ENCODE measurements at places on chromosomes 6 and 20. TPM values are rescaled to one million over a fixed set of nuclear protein-coding genes. Genes with fewer than 3 reads are reported as not detected.

COQ3 gene
- 8.5 TPM for total RNA-seq

NMBR gene
- not detected for total RNA-seq

CSNK2B gene
- total RNA-seq = 292 TPM

FOXF2 gene
- not detected for total RNA-seq

CLVS2 gene
- total RNA-seq = under 0.01 TPM

NEU1 gene
- 43.9 TPM for total RNA-seq

CST5 gene
- total RNA-seq = not detected

KIAA1586 gene
- 15.2 TPM for total RNA-seq

GSTA2 gene
- total RNA-seq = not detected

GTPBP2 gene
- total RNA-seq = 45.5 TPM

ADNP gene
- total RNA-seq = 25.5 TPM

DNA sequence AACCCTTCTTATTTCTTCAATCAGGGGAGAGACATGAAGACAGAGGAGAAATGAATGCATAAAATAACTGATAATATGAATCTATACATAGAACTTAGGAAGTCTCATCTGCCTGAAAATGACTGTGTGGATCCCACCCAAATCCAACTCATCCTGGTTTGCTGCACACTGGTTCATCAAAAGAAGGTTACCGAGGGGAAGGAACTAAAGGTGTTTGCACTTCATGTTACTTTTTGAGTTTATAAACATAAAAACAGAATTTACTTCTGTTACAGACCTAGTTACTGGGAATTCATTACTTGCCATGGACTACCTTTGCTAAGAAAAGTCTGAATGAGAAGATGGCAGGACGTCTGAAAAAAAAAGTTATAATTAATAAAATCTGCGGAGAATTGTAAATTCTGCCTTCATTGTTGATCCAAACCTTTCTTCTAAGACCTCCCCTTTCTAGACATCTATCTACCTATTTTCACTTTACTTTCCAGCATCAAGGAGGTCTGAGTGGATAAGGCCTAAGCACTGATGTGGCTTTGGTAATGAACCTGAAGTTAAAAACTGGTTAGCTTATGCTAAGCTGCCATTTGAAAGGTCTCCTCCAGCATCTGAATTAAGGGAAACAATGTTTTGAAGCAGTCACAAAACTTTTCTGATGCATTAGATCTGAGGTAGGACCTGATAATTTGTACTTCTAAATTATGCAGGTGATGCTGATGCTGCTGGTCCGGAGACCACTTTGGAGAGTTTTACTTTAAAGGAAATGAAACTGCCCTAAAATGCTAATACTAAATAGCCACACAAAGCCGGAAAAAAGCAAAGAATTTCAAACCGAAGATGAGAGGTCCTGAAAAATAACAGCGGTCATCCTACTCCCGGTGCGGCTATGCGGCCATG is 84.0 kb downstream of the HFE start:
- no peak for DNase-seq

DNA sequence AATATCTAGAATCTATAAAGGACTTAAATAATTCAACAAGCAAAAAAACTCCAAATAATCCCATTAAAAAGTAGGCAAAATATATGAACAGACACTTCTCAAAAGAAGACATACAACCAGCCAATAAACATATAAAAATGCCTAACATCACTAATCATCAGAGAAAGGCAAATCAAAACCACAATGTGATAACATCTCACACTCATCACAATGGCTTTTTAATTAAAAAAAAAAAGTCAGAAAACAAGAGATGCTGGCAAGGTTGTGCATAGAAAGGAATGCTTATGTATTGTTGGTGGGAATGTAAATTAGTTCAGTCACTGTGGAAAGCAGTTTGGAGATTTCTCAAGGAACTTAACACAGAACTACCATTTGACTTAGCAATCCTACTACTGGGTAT is 979.6 kb upstream of the MAP3K7 start:
- DNase-seq = no peak

GRCh38 chr20:57440678-57441509 is 49.7 kb downstream of the RBM38 start:
- peak; percentile 78 for DNase-seq

GRCh38 chr6:7154341-7155139 is 46.8 kb downstream of the RREB1 start:
- DNase-seq = peak; percentile 82

DNA sequence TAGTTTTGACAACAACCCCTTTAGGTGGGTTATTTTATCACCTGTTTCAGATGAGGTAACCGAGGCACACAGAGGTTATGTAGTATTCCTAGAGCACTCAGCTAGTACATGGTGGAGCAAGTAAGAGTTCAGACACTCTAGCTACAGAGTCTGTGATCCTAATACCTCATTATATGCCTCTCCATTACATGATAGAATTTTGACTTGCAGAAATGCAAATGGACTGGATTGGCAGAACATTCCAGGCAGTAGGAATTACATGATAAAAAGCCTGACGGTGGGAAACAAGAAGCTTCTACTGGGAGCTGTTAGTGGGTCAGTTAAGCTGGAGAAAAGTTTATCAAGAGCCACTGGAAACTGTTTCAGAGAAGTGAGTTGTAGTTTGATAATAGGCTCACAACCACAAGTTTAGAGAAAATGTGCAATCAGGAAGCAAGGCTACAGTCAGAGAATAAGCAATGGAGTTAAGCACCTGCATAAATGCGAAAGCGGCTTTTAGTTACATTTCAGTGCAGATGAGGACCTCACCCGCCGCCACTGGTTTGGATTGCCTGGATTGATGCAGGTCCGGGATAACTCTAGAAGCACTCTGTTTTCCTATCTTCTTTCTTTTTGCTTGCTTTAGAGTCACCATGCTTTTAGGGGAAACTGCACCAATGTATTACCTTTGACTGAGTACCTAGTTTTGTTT is 34.7 kb upstream of the MYLK2 start:
- no peak for DNase-seq

GRCh38 chr20:39133201-39133600 is 171.1 kb downstream of the DHX35 start:
- DNase-seq = no peak

GRCh38 chr6:135322427-135323201 is 141.5 kb downstream of the MYB start:
- no peak for DNase-seq

GRCh38 chr20:62806383-62807050 is 1.9 kb downstream of the OGFR start:
- no peak for DNase-seq

- peak; percentile 29 for DNase-seq
These were observed 152.1 kb downstream of the KHDC1L start for GRCh38 chr6:73073238-73073637.

DNA sequence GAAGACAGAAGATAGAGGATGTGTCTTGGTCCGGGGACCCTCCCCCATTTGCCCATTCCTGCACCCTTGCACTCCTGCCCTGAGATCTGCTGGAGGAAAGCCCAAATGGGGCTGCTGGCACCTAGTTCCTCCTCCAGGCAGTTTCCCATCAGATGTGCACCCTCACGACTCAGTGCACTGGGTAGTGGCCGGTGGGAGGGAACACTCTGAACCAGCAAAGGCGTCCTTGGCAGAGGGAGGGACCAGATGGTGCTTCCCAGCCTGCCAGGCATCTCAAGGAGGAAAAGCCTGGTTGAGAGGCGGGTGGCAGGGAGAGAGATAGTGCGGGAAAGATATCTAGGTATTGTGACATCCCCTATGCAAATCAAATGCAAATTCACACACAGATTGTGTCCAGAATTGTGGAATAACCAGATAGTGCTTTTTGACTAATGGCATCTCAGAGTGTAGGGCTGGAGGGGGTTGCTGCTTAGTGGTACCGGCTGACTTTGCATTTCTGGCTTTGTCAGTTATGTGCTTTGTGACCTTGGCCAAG is 19.5 kb downstream of the TMEM151B start:
- DNase-seq = no peak

GRCh38 chr6:15562977-15563376 is 99.9 kb downstream of the DTNBP1 start:
- no peak for DNase-seq

GRCh38 chr20:2795451-2795850 is 5.0 kb downstream of the CPXM1 start:
- no peak for DNase-seq

DNA sequence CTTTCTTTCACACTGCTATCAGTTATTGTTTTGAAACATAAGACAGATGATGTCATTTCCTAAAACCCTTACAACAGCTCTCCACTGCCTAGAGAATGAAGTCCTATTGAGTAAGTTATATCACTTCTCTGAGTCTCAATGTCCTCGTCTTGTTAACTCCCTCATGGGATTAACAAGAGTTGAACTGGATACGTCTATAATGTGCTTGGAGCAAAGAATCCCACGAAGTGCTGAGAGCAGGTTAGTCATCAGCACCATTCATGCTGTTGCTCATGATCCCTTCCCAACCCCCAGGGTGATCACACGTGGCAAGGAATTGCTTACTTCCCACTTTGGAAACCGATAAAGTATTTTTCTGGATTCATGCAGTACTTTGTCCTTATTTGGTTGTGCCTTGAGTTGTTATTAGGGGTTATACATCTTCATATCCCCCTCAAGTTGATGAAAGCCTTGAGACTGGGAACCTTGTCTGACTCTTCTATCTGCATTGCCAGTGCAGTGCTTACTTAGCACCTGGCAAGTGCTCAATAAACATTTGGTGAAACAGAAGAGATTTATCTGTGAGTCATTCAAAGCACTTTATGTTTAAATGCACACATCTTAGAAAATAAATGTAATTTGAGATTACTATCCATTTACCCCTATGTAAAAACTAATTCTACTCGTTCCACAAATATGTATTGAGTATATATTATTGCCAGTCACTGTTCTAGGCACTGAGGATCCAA is 487.5 kb downstream of the EPM2A start:
- DNase-seq = peak; percentile 76

DNA sequence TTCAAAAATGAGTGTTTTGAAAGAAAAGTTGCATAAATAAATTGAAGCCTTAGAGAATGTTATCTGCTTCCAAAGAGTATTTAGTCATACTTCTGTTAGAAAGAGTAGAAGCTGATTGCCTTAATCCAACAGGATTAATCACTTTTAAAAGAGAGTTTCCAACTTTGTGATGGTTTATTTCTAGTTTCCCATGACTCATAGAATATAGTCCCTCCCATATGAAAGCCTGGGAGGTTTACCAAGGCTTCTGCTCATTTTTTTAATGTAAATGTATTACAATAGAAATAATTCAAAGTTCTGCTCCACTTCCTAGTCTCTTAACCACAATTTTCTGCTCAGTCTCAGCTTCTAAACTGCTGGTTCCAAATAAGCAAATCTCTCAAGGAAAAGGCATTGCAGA is 118.0 kb upstream of the IRAK1BP1 start:
- peak; percentile 16 for DNase-seq

- DNase-seq = peak; percentile 41
These were observed 70.7 kb upstream of the POPDC3 start for GRCh38 chr6:105250533-105250932.

DNA sequence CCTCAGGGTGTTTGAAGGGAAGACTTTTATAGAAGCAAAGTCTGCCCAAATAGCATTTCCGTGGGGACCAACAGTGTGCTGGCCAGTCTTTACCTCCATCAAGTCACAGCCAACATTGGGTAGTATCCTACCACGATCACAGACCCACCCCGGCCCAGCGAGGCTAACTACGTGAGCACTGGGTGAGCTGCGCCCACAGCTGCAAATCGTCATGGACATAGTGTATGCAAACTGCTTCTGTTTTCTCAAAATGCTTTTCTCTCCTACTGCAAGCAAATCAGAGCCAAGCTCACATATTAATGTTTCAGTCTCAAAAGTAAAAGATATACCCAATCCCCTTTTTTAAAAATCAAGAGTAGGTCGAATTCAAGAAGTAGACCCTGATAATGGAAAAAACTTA is 592.8 kb upstream of the CDH4 start:
- DNase-seq = no peak

- DNase-seq = no peak
These were observed 29.9 kb upstream of the FAM210B start for GRCh38 chr20:56328861-56329260.

- no peak for DNase-seq
These were observed 22.3 kb downstream of the DNMT3B start for GRCh38 chr20:32784369-32785080.

GRCh38 chr6:39051399-39052122 is 3.0 kb downstream of the GLP1R start:
- DNase-seq = no peak

GRCh38 chr20:5090191-5090590 is 29.6 kb downstream of the PCNA start:
- DNase-seq = no peak
